ENCODE measurements at places on chromosomes 5 and 9. TPM values are rescaled to one million over a fixed set of nuclear protein-coding genes. Genes with fewer than 3 reads are reported as not detected.

DNA sequence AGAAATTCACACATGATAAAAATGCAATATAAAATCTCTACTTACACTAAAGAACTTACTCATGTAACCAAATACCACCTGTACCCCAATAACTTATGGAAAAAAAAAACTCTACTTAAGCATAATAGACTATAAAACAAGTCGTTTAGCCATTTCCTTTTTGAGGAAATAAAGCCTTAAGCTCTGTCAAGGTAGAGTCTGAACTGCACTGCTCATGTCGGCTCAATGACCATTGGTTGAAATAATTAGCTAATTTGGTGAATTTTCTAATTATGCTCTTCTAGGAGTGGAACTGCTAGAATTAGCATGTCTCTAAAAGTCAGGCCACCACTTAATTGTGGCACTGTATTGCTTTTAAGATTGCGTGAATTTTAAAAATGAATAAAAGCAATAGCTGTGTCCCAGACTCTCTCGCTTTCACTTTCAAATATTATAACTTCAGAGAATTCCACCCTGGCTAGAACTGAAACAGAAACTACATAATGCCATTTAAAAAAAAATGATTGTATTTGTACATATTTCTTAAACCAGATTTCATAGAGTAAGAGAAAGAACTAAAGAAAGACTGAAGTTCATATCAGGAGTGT, 113.0 kb upstream of the PCA3 start:
- DNase-seq = no peak

- peak; percentile 26 for DNase-seq
Observed at GRCh38 chr9:3467593-3468219, 58.1 kb downstream of the RFX3 start.

Gene RBM27
- 7.4 TPM for polyA plus RNA-seq

GRCh38 chr5:68528821-68529273, 313.3 kb downstream of the PIK3R1 start:
- no peak for DNase-seq

Gene CDH6
- polyA plus RNA-seq = not detected

- no peak for DNase-seq
Observed at GRCh38 chr5:152529440-152529839, 124.4 kb upstream of the NMUR2 start.

Gene RIOK2
- polyA plus RNA-seq = 34.3 TPM

DNA sequence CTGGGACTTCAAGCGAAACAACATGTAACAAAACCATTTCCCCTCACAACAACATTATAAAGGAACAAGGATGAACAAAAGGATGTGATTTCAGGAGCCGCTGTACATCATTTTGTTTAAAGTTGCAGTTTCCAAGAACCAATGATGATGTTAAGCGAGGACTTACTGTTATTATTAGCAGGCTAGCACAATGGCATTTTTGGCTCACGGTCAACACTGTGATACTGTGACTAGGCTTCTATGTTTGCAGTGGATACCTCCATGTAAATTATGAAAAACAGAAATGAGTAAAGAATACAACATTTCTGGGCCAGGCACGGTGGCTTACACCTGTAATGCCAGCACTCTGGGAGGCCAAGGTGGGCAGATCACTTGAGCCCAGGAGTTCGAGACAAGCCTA, 113.0 kb downstream of the AUH start:
- no peak for DNase-seq

GRCh38 chr5:142590451-142591231, 95.2 kb downstream of the FGF1 start:
- DNase-seq = no peak

DNA sequence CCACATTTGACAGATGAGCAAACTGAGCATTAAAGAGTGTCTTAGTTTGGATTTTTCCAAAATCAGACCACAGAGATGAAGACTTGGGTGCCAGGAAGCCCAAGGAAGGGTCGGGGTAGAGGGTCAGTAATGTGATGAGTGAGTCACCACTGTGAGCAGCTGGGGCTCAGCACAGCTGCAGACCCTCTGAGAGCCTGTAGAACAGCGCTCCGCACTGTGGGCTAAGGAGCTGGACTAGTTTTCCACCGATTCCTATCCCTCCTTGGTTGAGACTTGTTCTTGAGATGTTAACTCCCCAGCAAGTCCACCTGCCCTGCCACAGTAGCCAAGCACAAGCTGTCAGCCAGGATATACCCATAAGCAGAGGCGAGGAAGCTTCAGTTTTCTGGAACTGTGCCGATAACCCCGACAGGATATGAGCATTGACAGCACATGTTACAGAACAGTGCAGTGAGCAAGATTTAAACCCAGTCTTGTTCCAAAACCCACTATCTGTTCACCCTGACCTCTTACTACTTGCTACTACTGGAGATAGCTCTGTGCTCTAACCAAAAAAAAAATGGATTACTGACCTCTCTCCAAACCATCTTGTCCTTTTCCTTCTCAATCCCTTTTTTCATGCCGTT, 31.8 kb downstream of the EGFLAM start:
- no peak for DNase-seq

Gene PPP3R2
- polyA plus RNA-seq = 0.17 TPM

Gene DNAJC21
- 19.7 TPM for polyA plus RNA-seq

DNA sequence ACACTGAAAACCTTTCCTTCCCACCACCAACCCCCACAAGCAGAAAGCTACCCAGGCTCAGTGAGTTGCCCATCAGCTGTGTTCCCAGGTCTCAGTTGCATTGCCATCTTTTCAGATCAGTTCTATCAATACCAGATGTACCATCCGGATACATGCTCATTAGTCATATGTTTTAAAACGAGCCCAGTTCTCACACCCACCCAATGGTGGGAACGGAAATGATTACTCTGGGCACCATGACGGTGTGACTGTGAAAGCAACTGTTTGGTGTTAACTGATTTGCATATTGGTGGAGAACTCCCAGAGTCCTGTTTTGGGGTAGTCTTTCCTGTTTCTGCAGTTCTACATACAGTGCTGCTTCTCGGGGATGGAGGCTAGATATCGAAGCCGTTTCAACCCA, 212.3 kb downstream of the TRIM36 start:
- DNase-seq = no peak

Gene LCN15
- not detected for polyA plus RNA-seq

- DNase-seq = peak; percentile 47
Observed at GRCh38 chr9:109401169-109401989, 80.5 kb upstream of the EPB41L4B start.

Gene SLC36A2
- not detected for polyA plus RNA-seq

Gene ADAMTS19
- polyA plus RNA-seq = not detected

DNA sequence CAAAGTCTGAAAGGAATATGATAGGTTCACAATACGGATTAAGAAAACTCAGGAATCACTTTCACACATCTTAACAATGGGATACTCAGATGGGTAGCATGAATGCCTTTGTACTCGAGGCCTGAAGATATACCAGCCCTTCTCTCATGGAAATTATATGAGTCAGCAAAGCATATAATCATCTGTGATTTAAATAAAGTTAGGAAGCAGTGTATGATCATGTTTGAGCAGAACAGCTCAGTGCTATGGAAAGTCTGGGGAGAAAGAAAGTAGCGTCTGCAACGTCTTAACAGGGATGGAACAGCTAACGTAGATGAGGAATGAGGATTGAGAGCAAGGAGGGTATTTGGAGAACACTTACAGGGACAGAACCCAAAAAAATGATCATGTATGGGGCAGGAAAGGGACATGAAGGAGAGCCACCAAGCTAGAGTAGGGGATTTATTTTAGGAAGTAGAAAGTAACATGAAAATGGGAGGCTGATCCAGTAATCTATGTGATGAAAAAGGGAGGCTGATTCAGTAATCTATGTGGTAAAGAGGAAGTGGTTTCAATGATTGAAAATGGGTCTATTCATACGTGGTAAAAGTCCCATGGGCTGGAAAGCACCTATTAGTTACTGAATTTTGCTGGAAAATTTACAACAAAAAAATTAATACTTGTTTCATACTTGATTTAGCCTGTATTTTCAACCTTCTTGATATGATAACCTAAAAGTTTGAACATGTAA, 85.9 kb downstream of the GNA14 start:
- no peak for DNase-seq

Gene SLC27A6
- polyA plus RNA-seq = not detected

- no peak for DNase-seq
Observed at GRCh38 chr9:75589497-75589896, 301.0 kb upstream of the PCSK5 start.

DNA sequence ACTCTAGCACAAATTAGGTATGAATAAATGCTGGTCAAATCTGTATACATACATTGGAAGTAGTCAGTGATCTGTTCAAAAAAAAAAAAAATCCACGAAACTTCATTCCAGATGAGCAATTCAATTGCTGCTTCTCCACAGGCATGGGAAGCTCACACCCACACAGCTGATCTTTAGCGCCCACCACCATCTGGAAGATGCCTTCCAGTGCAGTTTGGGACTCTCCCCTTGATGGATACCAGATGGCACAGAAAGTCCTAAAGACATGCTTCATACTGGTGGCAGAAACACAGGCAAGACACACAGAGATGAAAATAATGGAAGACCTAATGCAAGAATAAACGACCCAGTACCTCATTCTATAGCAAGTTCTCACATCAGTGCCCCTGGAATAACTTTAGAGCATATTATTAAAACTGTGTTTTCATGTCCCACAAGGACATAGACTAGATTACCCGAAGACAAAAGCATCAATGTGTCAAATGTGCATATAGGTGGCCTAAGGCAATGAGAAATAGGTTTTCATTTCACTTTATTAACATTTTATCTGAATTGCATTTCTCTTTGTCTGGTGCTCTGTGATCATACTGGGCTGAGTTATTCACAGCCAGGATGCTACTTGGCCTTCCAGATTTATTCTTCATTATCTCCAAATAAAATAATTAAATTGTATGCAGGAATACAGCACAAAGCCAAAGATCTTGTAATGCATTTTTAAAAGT, 135.4 kb upstream of the TAS2R1 start:
- no peak for DNase-seq
